Suppressor macrophage treated with lipopolysaccharide for 1 hour (primary cell): ENCODE measurements at places on chromosomes 1 and 21.

GRCh38 chr1:58250587-58250948 lies 296.0 kb downstream of the OMA1 start:
- DNase-seq: no peak

GRCh38 chr1:228463559-228464455 lies 23.4 kb upstream of the RNF187 start:
- peak; percentile 64 for DNase-seq

DNA sequence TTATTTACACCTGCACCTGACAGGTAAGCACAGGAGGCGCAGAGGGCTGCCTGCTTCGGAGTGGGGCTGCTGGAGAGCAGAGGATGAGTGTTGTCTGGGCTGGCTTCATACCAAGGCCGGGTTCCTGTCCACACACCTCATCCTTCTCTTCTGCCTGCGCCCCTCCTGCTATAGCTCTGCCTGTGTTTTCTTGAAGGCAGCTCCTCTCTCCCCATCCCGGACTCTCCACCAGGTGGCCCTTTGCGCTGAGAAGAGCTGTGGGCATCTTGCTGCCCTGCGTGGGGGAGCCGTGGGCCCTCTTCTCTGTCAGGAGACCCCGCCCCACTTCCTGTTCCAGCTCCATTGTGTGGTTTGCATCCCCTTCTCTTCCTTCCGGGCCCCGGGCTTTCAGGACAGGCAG lies 35.0 kb downstream of the ARHGEF10L start:
- no peak for DNase-seq

DNA sequence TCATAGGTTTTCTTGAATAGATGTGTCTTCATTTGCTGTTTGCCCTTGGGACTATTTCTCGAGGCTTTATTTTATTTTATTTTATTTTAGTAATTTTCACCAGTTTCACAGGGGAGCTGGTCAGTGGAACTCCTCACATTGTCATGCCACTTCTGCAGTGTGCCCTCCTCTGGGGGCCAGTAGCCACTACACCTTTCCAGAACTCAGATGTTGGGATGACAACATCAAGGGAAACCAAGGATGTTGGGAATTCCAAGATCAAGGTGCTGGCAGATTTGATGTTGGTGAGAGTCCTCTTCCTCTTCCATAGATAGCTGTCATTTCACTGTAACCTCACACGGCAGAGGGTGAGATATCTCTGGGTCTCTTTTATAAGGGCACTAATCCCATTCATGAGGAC lies 35.5 kb downstream of the SLC26A9 start:
- DNase-seq: peak; percentile 39

- peak; percentile 86 for DNase-seq
Measured at GRCh38 chr21:14773777-14774345, 227.7 kb upstream of the SAMSN1 start.

GRCh38 chr1:85188530-85188929 lies 12.3 kb downstream of the SYDE2 start:
- DNase-seq: no peak

- peak; percentile 85 for DNase-seq
Measured at GRCh38 chr21:34807881-34808568, 139.2 kb downstream of the CLIC6 start.

DNA sequence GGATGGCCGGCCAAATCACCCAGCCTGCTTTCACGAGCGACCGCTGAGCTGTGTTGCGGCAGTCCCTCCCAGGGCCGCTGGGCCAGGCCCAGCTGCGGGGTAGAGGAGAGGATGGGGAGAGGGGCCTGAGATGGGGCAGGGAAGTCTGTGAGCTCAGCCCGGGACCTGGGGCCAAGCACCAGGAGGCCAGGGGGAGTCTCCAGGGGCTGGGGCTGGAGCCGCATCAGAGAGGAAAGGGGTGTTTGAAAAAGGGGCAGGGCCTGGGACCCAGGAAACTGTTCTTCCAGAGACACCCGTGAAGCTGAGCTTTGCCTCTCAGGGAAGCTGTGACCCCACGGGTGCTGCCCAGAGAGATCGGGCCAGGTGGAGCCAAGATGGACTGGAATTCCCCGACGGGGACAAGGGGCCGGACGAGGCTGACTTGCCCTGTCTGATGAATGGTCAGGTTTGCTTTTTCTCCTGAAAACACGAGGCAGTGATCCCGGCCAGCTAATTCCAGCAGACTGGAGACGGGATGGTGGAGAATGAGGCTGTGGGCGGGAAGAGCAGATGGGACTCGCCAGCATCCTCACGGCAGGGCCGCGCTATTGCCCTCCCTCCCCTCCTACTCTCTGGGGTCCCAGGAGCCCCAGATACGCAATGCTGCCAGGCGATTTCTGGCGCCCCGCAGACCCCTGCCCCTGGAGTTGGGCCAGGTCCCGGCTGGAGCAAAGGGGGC lies 40.3 kb upstream of the COL18A1 start:
- DNase-seq: no peak

DNA sequence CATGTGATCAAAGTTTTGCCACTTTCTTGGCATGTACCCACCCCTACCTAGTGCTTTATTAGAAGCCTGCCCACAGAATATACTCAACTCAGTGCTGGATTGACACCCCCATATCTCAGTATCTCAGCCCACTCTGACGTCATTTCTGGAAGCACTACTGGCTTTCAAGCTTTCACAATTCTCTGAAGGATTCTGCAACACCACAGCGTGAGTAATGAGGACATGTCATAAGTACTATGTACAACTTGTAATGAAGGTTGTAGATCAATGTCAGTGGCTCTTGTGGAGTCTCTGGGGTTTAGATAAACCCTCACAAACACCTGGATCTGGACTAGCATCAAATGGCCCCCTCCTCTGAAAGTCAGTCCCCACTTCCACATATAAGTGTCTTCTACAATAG lies 57.2 kb downstream of the TNFSF4 start:
- DNase-seq: peak; percentile 97

DNA sequence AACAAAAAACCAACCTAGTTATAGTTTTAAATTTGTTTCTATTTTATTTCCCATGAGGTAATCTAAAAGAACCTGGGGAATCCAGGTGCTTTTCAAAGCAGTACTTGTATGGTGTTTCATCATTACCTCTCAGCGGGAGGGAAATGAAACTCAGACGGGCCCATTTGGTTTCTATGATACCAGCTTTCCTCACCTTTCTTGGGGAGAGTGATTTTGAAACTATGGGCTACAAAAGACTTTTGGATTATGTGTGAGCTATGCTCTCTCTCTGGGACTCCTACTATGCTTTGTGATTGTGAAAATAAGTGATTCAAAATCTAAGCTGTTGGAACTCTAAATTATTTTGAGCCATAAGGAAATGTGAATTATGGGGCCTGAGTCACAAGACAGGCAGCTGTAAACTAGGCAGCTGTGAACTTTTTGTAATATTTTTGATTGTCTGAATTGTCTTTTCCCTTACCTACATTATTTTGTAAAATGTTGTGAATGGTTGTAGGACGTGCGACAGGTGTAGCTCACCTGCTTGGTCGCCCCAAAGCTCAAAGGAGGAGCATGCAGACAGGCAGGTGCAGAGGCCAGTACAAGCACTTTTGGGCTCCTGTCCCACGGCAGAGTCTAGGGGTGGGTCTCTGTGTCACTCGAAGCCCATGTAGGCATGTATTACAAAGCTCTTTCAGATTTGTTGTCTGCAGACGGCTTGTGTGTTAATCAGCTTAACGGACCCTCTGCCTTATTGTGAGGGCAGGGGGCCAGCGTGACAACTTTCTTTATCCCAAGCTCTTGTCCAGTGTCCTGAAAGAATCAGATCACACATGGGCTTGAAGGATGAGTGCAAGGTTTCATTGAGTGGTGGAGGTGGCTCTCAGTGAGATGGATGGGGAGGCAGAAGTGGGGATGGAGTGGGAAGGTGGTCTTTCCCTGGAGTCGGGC lies 64.8 kb upstream of the BACH1 start:
- DNase-seq: peak; percentile 69

DNA sequence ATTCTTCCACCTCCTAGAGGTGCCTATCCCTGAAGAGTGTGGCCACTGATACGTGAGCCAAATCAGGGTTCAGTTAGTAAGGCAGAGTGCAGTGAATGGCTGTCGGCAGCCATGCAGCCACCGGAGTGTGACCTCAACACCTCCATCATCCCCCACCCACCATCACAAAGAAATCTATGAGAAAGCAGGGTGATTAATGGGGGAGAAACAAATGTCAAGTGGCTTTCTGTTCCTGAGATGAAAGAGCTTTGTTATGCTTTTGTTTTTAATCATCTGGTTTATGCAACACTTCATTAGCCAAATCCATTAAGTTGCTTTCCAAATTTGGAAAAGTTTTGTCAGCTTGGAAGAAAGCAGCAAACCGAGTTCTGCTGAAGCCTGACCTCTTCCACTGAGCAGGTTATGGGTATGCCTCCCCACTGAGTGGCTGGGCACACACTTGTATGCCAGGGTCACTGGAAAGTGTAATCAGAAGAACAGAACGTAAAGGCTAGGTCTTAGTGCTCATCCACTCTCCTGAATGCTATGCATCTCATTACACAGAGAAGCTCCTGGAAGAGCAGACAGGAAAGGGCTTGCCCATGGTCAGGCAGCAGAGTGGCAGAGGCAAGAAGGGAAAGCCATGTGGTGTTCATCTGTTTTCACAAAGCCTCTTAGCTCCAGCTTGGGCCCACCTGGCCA lies 57.1 kb upstream of the ATP1B1 start:
- peak; percentile 74 for DNase-seq

DNA sequence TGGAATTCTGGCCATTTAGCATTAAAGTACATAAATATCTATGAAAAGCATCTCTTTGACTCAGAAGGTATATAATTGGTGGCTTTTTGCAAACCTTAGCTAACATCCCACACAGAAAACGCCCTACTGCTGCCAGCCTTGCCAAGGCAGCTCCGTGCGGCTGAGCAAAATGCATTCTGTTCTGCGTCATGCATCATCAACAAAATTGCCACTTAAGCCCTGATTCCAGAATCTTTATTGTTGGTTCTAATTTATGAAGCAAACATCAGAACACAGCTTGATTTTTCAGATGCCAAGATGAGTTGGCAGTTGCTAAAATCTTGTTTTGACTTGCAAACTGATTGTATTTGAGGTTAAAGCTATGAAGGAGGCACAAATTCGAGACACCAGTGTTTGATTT lies 314.9 kb upstream of the DEPDC1 start:
- DNase-seq: no peak

DNA sequence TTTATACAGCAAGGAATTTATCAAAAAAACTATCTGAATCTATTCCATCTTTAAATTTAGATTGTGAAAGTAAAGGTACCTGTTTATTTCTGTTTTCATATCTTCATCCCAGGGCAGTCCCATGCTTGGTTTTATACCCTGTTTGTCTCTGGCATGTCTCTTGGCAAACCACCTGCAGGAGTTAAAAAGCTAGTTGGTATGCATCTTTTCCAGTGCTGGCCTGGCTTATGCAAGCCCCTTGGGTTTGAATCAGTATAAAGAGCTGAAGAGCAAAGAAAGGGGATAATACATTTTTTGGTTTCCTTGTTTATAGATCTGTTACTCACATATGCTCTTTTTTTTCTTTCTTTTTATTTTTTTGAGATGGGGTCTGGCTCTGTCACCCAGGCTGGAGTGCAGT lies 37.8 kb downstream of the LRRC8C start:
- DNase-seq: no peak

DNA sequence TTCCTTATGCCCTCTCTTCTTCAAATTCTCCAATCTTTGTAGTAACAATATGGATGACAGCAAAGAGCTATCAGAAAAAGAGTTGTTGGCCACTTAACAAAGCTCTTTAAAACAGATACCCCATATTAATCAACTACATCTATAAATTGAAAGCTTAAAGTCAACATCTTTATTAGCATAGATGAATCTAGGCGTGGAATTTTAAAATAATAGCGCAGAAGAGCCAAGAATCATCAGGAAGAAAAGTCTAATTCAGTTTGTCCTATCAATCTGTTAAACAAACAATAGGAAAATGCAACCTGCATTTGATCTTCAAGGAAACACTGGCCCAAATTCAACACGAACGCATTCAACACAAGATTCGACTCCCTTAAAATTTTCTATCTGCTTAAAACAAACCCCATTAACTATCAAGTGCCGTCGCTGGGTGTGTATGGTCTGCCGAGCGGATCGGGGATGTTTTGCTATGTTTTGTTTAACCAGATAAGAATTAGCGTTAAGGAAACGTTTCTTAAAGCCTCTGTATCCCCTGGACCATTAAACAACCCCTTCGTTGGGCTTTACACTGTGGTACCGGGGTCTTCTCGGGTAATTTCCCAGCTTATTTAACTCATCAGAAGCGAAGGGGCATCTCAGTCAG lies 1.0 kb downstream of the LYST start:
- no peak for DNase-seq

DNA sequence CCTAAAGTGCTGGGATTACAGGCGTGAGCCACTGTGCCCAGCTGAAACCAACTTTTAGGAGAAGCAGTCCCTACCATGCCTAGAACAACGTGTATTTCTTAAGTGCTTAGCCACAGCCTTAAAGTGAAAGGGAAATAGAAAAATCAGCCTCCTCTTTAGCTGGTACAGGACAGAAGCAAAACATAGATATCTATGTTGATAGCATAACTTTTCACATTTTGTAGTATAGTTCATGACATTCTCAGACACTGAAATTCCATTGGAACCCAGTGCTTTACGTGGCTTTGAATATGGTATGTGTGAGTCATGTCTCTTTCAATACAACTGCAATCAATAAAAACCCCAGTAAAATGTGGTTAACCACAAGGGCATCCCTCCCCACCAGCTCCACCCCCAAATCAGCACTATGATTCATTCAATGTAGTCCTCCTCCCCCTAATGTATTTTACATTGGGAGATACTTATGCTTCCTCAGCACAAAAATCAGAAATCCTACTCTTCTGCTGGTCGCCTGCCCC lies 32.1 kb downstream of the TGFB2 start:
- peak; percentile 89 for DNase-seq

GRCh38 chr1:25095635-25096200 lies 136.6 kb downstream of the SYF2 start:
- no peak for DNase-seq

DNA sequence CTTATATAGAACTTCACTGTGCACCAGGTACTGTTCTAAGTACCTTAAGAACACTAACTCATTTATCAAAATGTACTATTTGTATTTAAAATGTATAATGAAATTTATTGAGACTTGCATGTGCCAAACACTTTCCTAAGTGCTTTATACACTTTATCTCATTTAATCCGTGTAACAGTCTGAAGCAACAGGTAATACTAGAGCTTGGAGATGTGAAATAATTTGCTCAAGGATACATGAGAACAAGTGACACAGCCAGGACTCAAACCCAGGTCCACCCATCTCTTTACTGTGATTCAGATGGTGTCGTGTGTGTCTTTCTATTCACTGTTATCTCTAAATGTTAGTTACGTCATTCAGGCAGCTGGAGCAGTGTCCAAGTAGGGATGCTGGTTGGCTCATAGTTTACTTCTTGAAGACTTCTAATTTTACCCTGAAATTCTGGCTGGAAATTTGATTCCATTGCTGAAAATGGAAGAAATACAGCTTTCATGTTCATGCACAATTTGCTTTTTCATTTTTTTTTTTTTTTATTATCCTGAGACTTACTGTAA lies 169.7 kb upstream of the UBE2U start:
- no peak for DNase-seq

- peak; percentile 45 for DNase-seq
Measured at GRCh38 chr21:39444421-39445180, 977 bp downstream of the LCA5L start.
